Testis (tissue), 5 donors: ENCODE measurements at places on chromosomes 4 and X.
A peak's percentile ranks its signal among the peaks of the same experiment; 100 is the strongest.

GRCh38 chrX:111262086-111262485, 8.2 kb downstream of the CAPN6 start:
- DNase-seq, result no peak
- no peak overlapping the region for H3K4me3 ChIP-seq
- no peak overlapping the region for H3K27ac ChIP-seq
- H3K4me1 ChIP-seq, result no peaks in the 10 kb centered on the region

DNA sequence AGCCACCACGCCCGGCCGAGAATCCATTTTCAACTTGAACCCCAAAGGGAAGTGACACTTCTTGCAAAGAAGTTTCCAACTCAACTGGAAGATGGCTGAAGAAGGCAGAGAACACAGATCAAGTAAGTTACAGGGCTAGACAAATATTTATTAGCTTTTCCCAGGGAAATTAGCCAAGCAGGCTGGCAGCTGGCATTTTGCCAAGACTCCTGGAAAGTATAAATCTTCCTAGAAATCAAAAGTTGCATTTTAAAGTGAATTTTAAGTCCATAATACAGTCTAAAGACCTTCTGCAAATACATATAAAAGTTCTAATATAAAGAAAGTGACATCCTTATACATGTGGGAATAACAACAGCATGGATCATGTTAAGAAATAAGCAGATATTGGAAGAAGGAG, 3.4 kb upstream of the MRPL1 start:
- no peak overlapping the region for H3K27ac ChIP-seq
- peaks cover 6% of the 10 kb centered on the region for H3K4me1 ChIP-seq
- no peak overlapping the region for H3K4me3 ChIP-seq
- H3K27me3 ChIP-seq, result no peaks in the 10 kb centered on the region

DNA sequence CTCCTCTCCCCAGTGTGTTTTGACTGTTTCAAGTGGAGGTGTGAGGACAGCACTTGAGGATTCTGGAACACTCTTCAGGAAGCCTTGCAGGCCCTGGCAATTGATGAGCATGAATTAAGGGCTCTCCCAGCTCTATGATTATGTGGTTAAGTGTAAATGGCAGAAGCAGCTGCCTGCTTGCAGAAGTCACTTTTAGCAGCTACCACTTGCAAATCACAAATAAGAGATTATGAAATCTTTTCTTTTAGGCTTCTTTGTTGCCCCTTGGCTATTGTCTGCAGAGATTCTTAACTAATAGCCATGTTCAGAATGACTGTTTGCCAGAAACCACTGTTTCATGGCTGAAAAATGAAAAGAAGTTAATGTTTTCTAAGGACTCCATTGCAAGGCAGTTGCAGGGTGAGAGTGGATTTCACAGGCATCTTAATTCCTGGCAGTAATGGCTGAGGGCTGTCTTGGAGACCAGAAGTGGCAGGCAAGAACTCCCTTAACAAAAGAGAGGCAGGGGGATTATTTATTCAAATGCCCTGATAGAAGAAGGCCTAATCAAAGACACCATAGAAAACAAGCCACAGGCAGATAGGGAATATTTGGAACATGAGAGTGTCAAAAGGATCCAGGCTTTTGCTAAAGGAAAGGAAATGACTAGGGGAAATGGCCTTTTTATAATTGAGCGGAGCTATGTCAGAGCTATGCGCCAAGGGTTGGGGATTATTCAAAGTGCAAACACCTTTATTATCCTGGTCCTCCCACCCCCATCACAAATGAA, 8.3 kb upstream of the HOPX start:
- DNase-seq, result no peak
- H3K4me1 ChIP-seq, result no peaks in the 10 kb centered on the region
- H3K27me3 ChIP-seq, result no peaks in the 10 kb centered on the region
- H3K36me3 ChIP-seq, result no peaks in the 10 kb centered on the region
- H3K27ac ChIP-seq, result no peak overlapping the region
- no peak overlapping the region for H3K4me3 ChIP-seq

DNA sequence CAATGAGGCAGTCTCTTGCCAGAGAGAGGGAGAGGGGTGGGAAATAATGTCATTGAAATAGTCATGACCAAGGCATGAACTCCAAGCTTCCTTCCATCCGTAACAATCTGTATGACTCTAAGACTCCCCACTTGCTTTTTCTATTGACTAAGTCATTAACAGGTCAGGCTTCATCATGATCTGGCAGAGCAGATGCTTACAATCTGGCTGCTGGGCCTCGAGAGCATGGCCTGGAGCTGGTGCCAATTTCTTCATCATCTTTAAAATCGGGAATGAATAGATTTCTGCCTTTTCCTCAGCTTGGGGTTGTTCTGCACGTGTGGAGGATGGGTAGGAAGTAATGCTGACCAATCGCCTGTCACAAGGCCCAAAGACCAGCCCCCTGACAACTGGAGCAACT, 280.6 kb upstream of the CLNK start:
- no peak overlapping the region for H3K4me3 ChIP-seq
- DNase-seq, result no peak
- no peak overlapping the region for H3K27ac ChIP-seq
- no peaks in the 10 kb centered on the region for H3K27me3 ChIP-seq
- no peaks in the 10 kb centered on the region for H3K4me1 ChIP-seq

DNA sequence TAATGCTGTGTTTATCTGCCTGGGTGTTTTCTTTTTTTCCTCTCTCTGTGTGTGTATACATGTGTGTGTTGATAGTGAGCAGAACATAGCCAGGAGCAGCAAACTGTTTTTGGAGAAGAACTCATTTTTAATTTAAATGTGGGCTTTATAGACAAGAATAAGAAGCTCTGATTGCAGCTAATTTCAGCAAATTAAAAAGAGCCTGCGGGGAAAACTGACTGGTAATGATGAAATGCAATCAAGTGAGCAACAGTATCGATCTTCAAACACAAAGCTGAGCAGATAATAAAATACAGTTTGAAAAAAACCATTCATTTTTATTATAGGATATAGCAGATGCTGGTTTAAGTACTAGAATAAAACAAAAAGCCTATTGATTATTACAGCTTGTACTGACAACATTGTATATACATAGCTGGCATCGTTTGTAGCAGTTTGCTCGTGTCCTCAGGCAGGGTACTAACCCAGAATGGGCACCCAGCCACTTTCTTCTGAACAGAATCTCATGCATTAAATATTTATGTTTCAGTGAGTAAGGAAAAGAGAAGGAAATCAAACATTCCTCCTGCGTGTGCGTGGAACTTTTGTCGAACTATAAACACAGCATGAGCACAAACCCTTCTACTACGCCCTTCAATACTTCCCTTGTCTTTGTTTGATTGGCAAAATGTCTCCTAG, 73.5 kb upstream of the ZFP42 start:
- peak overlapping the region; percentile 64 for H3K27ac ChIP-seq
- peak; percentile 61 for DNase-seq
- H3K4me3 ChIP-seq, result no peak overlapping the region
- no peaks in the 10 kb centered on the region for H3K4me1 ChIP-seq

DNA sequence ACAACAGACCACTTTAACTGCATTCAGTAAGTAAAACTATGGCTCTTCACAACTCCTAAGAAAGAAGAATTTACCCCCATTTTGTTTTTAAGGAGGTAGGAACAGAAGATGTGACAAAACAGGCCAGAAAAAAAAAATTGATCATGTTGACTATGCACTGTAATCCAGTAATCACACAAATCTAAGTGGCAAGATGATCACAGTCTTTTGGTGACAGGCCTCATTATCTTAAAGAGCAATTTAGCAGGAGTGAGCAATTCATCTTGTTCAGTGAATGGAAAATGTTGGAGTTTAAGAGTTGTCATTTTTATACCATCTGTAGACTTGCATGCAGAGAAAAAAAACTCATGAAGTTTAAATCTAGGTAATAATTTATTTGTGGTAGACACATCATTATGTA, 115.1 kb downstream of the SLC39A8 start:
- no peaks in the 10 kb centered on the region for H3K4me1 ChIP-seq
- no peak overlapping the region for H3K4me3 ChIP-seq
- no peak overlapping the region for H3K27ac ChIP-seq
- DNase-seq, result no peak

- H3K27ac ChIP-seq, result no peak overlapping the region
- H3K4me3 ChIP-seq, result no peak overlapping the region
- H3K27me3 ChIP-seq, result no peaks in the 10 kb centered on the region
- no peaks in the 10 kb centered on the region for H3K4me1 ChIP-seq
- no peaks in the 10 kb centered on the region for H3K36me3 ChIP-seq
- no peak for DNase-seq
Measured at GRCh38 chr4:30924495-30924894, 204.3 kb downstream of the PCDH7 start.

- no peaks in the 10 kb centered on the region for H3K27me3 ChIP-seq
- H3K4me1 ChIP-seq, result peaks cover 12% of the 10 kb centered on the region
Measured at GRCh38 chrX:118347131-118347530, 1.2 kb downstream of the WDR44 start.

DNA sequence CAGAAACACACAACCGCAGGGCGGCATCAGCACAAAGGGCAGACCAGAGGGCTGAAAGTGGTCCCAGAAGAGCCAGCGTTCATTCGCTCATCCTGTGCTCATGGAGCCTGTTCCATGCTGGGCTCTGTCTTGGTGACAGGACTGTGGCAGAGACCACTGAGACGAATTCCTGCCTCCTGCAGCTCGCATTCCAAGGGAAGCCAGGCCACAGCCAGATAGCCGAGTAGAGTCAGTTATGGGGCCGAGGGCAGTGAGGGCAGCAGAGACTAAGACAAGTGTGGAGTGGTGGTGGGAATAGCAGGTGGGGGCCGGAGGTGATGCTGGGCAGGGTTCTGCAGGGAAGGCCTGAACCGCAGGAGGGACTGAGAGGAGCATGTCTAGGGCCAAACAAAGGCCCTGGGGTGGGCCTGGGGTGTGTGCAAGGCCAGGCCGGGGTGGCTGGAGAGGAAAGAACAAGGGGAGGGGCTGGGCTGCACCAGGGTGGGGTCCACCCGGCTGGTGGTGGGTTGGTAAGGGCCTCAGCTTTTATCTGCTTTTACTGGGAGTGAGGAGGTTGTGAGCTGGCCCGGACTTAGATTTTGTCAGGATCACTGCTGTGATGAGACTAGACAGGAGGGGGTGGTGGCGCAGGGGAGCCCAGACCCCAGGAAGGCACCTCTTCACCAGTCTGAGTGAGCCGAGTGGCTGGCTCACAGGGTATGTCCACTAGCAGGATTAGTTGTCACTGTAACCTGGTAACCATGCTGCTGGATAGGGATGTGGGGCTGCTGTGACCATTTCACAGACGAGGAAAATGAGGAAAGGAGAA, 6.3 kb downstream of the PSAPL1 start:
- no peak overlapping the region for H3K4me3 ChIP-seq
- H3K27ac ChIP-seq, result no peak overlapping the region
- no peaks in the 10 kb centered on the region for H3K36me3 ChIP-seq
- peaks cover 6% of the 10 kb centered on the region for H3K4me1 ChIP-seq
- no peaks in the 10 kb centered on the region for H3K27me3 ChIP-seq
- peak; percentile 12 for DNase-seq

GRCh38 chr4:109969919-109970318, 57.2 kb downstream of the EGF start:
- no peaks in the 10 kb centered on the region for H3K36me3 ChIP-seq
- no peaks in the 10 kb centered on the region for H3K27me3 ChIP-seq
- no peak for DNase-seq
- H3K4me1 ChIP-seq, result no peaks in the 10 kb centered on the region

- H3K27ac ChIP-seq, result no peak overlapping the region
- no peaks in the 10 kb centered on the region for H3K27me3 ChIP-seq
- DNase-seq, result no peak
- no peak overlapping the region for H3K4me3 ChIP-seq
Measured at GRCh38 chrX:112834031-112834845, 6.4 kb downstream of the AMOT start.

- H3K36me3 ChIP-seq, result no peaks in the 10 kb centered on the region
- H3K4me1 ChIP-seq, result peaks cover 17% of the 10 kb centered on the region
- H3K27ac ChIP-seq, result no peak overlapping the region
- no peak for DNase-seq
- no peaks in the 10 kb centered on the region for H3K27me3 ChIP-seq
Measured at GRCh38 chr4:83009529-83009928, 1.1 kb downstream of the LIN54 start.

- H3K27me3 ChIP-seq, result no peaks in the 10 kb centered on the region
- peaks cover 33% of the 10 kb centered on the region for H3K4me1 ChIP-seq
- H3K36me3 ChIP-seq, result no peaks in the 10 kb centered on the region
- H3K4me3 ChIP-seq, result no peak overlapping the region
- peak; percentile 66 for DNase-seq
Measured at GRCh38 chr4:6747294-6748051, 31.5 kb downstream of the BLOC1S4 start.

GRCh38 chrX:37759878-37760418, 19.9 kb upstream of the CYBB start:
- no peak overlapping the region for H3K4me3 ChIP-seq
- H3K27ac ChIP-seq, result no peak overlapping the region

GRCh38 chr4:120000591-120001296, 65.9 kb downstream of the MAD2L1 start:
- H3K4me1 ChIP-seq, result no peaks in the 10 kb centered on the region
- H3K4me3 ChIP-seq, result no peak overlapping the region
- no peak overlapping the region for H3K27ac ChIP-seq
- H3K27me3 ChIP-seq, result no peaks in the 10 kb centered on the region

DNA sequence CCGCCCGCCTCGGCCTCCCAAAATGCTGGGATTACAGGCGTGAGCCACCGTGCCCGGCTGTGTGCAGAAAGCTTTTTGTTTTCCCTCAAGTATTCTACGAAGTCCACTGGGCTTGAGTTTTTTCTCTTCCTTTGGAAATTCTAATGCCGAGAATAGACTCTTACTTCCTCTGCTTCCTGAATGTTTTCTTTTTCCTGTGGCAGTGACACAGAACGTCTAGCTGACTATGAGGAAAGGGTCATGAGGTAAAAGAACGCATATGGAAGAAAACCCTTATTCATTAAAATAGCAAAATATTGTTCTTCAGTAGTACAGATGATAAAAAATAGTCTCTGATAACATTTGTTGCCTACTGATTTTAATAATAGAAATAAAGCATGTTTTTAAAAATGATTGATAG, 4.9 kb upstream of the SLC25A4 start:
- no peak for DNase-seq
- no peaks in the 10 kb centered on the region for H3K27me3 ChIP-seq
- peaks cover 17% of the 10 kb centered on the region for H3K4me1 ChIP-seq
- H3K36me3 ChIP-seq, result no peaks in the 10 kb centered on the region

GRCh38 chr4:23789762-23790161, 100.1 kb downstream of the PPARGC1A start:
- H3K27ac ChIP-seq, result no peak overlapping the region
- DNase-seq, result no peak
- H3K4me1 ChIP-seq, result no peaks in the 10 kb centered on the region

GRCh38 chr4:98446499-98447375, 185.6 kb downstream of the RAP1GDS1 start:
- H3K4me3 ChIP-seq, result no peak overlapping the region
- no peaks in the 10 kb centered on the region for H3K4me1 ChIP-seq
- DNase-seq, result no peak
- no peak overlapping the region for H3K27ac ChIP-seq
- H3K27me3 ChIP-seq, result no peaks in the 10 kb centered on the region

GRCh38 chr4:6473264-6474052, 1.0 kb upstream of the PPP2R2C start:
- H3K4me3 ChIP-seq, result no peak overlapping the region
- no peak for DNase-seq
- peaks cover 3% of the 10 kb centered on the region for H3K4me1 ChIP-seq
- no peaks in the 10 kb centered on the region for H3K36me3 ChIP-seq
- no peaks in the 10 kb centered on the region for H3K27me3 ChIP-seq
- no peak overlapping the region for H3K27ac ChIP-seq

- H3K36me3 ChIP-seq, result no peaks in the 10 kb centered on the region
- peak overlapping the region; percentile 22 for H3K27ac ChIP-seq
- no peaks in the 10 kb centered on the region for H3K27me3 ChIP-seq
- H3K4me3 ChIP-seq, result no peak overlapping the region
- peak; percentile 69 for DNase-seq
Measured at GRCh38 chr4:186695392-186695791, 28.3 kb downstream of the FAT1 start.
